ENCODE measurements at places on chromosomes 5 and 9.

GRCh38 chr5:142183561-142183960 lies 75.0 kb downstream of the NDFIP1 start:
- DNase-seq: no peak

GRCh38 chr5:54442271-54442670 lies 13.2 kb upstream of the HSPB3 start:
- DNase-seq: no peak

- DNase-seq: peak; percentile 96
These were observed 32.8 kb downstream of the TUT7 start for GRCh38 chr9:86321373-86321772.

GRCh38 chr9:128621730-128622455 lies 34.8 kb downstream of the DYNC2I2 start:
- no peak for DNase-seq

GRCh38 chr9:125400725-125401716 lies 139.4 kb downstream of the GAPVD1 start:
- no peak for DNase-seq

DNA sequence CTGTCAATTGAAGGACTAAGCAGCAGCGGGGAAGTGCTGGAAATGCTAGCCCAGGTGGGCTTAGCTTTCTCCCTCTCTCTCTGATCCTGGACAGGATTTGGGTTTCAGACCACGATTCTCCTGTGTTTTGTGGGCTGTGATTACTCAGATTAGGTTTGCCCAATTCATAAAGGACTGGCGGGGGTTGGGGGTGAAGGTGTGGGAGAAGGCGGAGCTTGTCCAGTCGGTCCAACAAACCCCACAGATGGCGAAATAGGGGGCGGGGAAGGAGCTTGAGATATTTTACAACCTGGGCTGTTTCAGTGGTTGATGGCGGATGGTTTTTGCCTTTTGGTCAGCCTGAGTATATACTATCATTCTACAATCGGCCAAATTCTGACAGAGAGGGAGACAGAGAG lies 35.2 kb downstream of the PCDHAC2 start:
- no peak for DNase-seq

DNA sequence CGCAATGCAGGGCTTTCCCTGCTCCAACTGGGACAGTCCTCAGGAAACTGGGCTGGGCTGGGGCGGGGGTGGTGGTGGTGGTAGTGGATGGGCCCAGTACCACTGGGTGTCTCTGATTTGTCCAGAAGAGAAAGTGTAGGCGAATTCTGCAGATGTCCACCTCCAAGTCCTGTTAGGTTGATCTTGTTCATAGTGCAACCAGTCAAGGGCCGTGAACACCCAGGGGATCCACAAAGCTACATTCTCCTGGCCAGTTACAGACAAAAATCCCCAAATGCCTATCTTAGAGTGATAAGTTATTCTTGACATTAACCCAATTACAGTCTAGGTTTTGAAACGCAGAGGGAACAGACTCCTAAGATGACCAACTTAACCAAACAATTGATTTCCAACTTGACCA lies 97.5 kb upstream of the SHB start:
- no peak for DNase-seq

DNA sequence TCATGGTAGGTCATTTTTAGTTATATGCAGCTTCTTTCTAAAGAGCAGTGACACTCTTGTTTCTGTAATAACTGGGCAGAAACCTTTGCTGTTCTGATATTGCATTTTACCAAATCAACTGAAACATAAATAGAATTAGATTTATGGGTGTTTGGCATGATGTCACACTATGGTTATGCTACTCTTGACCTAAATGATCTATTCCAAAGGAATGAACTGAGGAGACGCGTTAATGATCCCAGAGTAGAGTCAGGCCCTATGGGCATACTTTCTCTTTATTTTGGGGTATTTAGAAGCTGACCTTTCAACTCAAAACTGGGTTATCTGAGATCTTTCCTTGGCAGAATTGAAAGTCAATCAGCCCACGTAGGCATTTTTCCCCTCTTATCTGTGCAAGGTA lies 146.8 kb upstream of the ADAMTSL1 start:
- no peak for DNase-seq

DNA sequence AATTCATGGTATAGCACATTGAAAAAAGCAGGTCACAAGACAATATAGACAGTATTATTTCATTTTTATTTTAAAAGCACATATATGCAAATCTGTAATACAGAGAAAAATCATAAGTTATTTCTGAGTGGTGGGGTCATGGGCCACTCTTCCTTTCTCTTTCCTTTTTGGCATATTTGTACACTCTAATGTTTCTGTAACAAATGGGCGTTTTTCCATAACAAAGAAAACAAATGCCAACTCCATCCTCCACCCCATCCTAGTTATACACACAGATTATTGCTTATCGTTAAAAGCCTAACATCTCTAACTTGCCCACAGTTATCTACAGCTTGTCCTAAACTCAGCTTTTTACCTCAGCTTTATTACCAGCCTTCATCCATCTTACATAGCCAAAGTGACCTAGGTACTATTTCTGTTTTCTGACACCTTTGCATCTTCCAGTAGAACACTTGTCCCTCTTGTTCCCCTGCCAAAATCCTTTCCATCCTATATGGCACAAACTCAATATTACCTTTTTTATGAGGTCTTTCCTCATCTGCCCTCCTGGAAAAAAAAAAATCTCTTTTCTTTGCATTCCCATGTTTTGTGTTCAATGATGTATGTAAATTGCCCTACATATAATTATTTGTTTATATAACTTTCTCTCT lies 4.1 kb downstream of the KIAA0825 start:
- DNase-seq: no peak

DNA sequence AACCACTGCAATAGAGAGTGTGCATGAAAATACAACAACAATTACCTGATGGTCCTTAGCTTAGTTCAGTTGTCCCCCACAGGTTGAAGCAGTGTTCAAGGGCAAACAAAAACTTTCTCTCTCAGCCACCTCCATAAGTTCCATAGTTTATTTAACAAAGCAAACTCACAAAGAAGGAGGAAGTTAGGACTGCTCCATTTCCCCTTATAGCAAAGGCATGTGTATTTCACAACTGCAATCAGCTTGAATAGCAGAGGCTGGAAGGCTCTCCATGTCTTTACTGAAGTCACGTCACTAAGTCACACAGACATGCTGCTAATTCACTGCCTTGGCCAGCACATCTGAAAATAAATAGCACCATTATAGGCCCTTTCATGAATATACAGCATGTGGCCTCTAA lies 43.3 kb downstream of the DOCK8 start:
- no peak for DNase-seq

- DNase-seq: no peak
These were observed 161.6 kb upstream of the DMRTA1 start for GRCh38 chr9:22285066-22285465.

DNA sequence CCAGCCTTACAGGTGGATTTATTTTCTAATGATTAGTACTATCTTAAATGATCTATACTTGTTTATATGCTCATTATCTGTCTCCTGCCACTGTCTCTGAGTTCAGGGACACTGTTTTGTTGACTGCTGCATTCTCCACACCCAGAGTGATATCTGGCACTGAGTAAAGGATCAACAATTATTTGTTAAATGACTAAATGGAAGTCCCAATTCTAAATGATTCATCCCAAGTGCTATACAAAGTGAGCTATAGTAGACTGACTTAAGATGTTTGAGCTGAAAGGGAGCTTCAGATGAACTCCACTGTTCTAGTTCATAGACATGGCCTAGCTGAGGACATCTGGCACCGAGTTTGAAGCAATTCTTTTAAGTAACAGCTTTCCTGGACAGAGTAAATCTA lies 40.5 kb downstream of the ITGA2 start:
- DNase-seq: no peak

GRCh38 chr5:9782826-9783560 lies 152.8 kb upstream of the TAS2R1 start:
- DNase-seq: peak; percentile 81

GRCh38 chr5:159459951-159460538 lies 129.8 kb upstream of the IL12B start:
- DNase-seq: peak; percentile 34

DNA sequence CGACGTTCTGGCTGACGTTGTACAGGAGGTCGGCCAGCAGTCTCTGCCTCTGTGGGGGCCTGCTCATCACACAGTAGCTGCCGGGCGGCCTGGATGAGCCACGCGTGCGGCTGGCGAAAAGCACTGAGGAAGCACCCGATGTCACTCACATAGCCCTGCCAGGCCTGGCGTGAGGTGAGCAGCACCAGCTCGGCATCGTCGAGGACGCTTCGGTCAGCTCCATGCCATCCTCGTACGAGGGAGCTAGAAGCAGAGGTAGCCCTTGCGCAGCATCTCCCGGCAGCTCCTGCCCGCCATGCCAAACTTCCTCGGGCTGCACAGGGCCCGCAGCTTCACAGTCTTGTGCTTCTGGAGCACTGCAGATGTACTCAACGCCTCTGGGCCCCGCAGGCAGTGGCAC lies 6.2 kb downstream of the NDUFB6 start:
- no peak for DNase-seq

GRCh38 chr5:9903801-9904200 lies 273.6 kb upstream of the TAS2R1 start:
- peak; percentile 34 for DNase-seq

DNA sequence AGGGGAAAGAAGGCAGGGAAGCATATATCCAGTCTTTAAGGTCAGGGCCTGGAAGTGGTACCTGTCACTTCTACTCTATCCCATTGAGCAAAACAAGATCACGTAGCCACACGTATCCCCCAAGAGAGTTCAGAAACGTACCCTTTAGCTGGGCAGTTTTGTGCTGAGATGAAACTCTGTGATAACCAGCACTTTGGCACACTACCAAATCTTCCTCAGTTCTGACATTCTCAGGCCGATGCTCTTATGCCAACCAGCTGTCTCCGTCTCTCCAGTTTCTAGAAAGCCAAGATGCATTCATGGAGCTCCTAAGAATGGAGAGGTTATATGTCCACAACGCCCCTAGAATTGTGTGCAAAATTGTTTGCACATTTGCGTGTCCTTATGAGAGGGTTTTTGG lies 176.6 kb upstream of the MSX2 start:
- no peak for DNase-seq

- no peak for DNase-seq
These were observed 182.1 kb upstream of the TRIM32 start for GRCh38 chr9:116504893-116505480.

DNA sequence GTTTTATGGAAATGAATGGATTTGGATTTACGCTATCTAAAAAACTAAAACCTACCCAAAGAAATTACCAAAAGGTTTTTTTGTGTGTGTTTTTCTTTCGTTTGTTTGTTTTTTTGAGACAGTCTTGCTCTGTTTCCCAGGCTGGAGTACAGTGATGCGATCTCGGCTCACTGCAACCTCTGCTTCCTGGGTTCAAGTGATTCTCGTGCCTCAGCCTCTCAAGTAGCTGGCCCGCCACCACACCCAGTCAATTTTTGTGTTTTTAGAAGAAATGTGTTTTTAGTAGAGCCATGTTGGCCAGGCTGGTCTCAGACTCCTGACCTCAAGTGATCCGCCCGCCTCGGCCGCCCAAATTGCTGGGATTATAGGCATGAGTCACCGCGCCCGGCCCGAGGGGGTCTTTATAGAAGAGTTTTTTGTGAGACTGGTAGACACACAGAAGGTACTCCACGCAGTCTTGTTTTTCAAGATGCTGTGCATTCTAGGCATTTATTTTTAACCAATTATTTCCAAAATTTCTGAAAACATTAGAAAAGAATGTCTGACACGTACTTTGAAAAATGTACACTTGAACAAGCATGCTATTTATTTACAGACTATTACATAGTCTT lies 75.7 kb downstream of the NR6A1 start:
- no peak for DNase-seq

DNA sequence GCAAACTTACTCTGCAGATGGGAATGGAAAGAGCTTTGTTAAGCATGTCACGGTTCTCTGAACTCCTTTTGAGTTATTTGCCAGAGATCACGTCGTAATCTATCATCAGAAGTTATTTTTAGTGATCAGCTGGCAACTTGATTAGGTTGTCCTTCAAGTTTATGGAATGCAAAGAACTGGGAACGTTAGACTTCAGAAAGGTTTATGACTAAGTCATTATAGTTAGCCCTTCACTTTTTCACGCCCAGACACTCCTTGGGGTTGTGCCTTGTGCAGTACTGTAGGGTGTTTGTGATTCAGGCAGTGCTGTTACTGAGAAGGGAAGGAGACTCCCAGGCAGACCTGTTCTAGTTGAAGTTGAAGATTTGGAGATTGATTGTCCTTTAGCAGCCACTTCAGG lies 26.8 kb upstream of the PHF2 start:
- DNase-seq: no peak

GRCh38 chr5:136768457-136768856 lies 403.1 kb upstream of the TRPC7 start:
- DNase-seq: no peak

GRCh38 chr5:141521244-141521781 lies 32.4 kb downstream of the PCDHGC5 start:
- DNase-seq: peak; percentile 98

DNA sequence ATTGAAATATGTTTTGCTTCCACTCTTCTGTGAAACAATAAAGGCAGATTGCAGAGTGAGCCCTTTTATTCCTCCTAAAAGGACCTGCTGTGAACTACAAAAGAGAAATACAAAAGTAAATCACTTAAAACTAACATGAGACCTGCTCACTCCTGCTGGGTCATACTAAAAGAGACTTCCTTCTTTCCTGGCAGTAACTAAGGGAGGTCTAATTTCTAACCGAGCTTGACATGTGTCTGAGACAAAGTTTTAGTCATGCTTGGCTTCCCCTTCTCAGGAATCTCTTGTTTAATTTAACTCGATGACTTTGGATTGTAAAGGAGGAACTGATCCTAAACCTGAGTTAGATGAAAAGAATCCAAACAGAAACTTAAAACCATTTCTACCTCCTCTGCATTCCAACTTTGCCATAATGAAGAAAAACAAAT lies 86.4 kb upstream of the CDH6 start:
- DNase-seq: peak; percentile 46

GRCh38 chr5:101647861-101648260 lies 648.2 kb downstream of the SLCO4C1 start:
- no peak for DNase-seq

DNA sequence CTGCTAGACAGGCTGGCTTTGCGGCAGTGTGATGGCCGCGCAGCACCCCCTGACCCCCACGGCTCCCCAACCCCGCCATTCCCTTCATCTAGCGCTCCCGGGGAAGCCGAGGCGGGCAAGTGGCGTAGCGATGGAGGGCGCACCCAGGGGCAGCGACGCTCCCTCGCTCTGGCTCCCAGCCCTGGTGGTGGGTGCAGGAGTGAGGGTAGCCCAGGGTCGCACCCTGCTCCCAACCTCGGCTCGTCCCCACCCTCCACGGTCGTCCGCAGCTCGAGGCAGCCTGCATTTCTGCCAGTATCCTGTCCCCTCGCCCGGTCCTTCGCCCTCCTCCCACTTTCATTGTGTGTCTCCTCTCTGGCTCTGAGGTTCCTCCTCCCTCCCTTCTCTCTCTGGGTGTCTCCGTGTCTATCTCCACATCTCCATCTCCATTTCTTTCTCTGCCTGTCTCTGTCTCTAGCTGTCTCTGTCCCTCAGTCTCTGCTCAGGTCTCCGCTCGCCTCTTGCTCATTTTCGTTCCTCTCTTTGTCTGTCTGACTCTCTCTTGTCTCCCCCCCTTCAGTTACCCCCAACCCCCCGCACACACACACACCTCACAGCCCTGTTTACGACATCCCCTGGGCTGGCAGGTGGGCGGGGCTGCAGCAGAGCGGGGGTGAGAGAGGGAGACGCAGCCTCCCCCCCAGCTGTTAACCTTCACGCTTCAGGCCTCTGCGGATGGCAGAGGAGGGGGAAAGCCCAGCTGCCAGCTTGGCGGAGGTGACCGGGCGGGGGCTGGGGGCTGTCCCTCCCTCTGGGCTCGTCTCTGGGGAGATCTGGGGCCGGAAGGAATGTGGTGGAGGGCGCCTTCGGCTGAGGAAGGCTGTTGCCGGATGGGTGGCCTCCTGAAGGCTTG lies 48.7 kb upstream of the PSD2 start:
- DNase-seq: no peak

GRCh38 chr9:3962971-3963642 lies 336.8 kb downstream of the GLIS3 start:
- peak; percentile 60 for DNase-seq
